ENCODE measurements at places on chromosomes 2 and 18.

DNA sequence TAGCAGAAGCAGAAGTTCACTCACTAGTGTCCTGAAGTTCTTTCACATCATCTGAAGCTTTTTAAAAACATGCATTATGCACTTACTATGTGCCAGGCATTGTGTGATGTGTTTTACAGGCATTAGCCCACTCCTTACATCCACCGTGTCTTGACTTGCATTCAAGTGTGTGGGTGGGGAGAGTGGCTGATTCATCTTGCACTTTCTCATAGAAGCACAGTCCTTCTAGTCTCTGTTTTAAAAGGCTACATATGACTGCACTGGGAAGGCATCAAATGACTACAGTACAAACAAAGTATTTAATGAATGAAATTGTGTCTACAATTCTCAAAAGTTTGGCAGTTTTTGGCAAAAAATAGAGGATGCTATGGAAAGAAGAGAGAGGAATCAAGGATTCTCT, 21.6 kb upstream of the DSC3 start:
- DNase-seq = no peak

GRCh38 chr2:230681171-230681545, 31.5 kb upstream of the CAB39 start:
- DNase-seq = no peak

DNA sequence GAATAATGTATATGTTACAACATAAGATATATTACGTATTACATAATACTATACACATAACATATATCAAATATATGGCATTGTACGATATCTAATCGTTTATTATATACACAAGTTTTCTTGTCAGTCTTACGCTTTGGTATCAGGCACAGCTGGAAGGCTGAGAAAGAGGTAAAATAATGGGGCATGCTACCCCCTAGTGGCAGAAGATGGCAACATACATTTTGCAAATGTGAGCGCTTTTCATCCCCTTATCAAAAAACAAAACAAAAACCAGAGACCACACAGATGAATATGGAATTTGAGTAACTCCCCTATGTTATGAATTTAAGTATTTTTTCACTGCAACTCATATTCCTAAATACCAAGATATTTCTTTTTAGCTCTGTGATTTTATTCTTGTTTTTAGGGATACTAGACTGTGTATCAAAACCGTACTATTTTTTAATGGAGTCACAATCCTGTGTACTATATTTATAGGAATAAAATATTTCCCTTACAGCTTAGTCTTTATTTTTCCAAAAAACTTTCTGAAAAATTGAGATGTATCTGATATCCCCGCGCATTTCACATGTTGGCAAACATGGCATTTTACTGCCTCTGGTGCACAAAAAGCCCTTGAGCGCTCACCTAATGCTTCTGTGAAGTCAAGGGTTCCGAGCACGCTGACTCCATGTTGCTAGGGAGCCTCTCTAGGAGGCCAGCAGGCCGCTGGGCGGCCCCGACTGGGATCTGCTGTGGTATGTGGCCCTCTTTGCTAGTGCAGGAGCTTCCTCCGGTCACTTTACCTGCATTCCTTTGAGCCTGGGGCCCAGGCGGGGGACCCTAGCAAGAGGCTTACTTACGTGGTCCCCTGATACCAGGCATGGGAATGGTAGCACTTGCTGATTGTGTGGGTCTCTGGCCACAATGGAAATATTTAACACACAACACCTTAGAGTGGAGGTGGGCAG, 62.5 kb downstream of the SLC4A3 start:
- peak; percentile 49 for DNase-seq

GRCh38 chr2:66661253-66662173, 226.6 kb downstream of the MEIS1 start:
- no peak for DNase-seq

GRCh38 chr2:159214325-159214865, 72.1 kb downstream of the WDSUB1 start:
- no peak for DNase-seq

All from activated naive CD8-positive, alpha-beta T cell treated with anti-CD3 and anti-CD28 coated beads, Interleukin-2, amount 50 U/mL, for 24 hours (primary cell).